Neural progenitor cell (in vitro differentiated cells): ENCODE measurements at places on chromosomes 2 and 18.

GRCh38 chr2:48530033-48530811, at the start of gene STON1:
TSS of gene STON1 (plus strand) at chr2:48530154. CDS start at chr2:48580634, 50,480 bp downstream.
- peak within 1 kb of the TSS; percentile 28 for H3K27ac ChIP-seq
- peak within 1 kb of the TSS; percentile 83 for H3K4me3 ChIP-seq
- H3K4me1 ChIP-seq, result peaks cover 36% of the 10 kb centered on the region
- no peaks in the 10 kb centered on the region for H3K36me3 ChIP-seq

GRCh38 chr18:3648641-3649040, 198.7 kb downstream of the TGIF1 start:
- no peak overlapping the region for H3K4me3 ChIP-seq
- H3K27ac ChIP-seq, result no peak overlapping the region
- peaks cover 24% of the 10 kb centered on the region for H3K4me1 ChIP-seq
- no peaks in the 10 kb centered on the region for H3K36me3 ChIP-seq
- DNase-seq, result no peak
- H3K27me3 ChIP-seq, result no peaks in the 10 kb centered on the region

- H3K36me3 ChIP-seq, result no peaks in the 10 kb centered on the region
- no peaks in the 10 kb centered on the region for H3K27me3 ChIP-seq
- peak overlapping the region; percentile 2 for H3K27ac ChIP-seq
- H3K4me3 ChIP-seq, result no peak overlapping the region
- no peak for DNase-seq
Measured at GRCh38 chr18:189254-189653, 30.9 kb downstream of the USP14 start.

DNA sequence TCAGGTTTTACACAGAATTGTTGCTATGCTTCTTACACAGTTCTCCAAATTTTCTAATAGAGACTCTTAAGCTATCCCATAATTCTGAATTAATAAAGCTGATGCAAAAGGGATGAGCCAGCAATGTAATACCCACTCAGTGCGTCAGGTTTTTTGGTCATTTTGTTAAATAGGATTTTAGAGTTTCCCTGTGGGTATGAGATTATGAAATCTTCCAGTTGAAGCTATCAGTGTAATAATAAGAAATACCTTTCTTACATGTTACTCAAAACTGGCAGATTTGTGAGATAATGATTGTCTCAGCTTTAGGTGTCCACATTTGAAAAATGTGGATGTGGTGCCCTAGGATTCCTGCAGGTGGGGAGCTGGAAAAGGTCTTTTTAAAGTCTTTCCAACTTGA, 44.5 kb downstream of the SOCS6 start:
- DNase-seq, result no peak
- H3K4me3 ChIP-seq, result no peak overlapping the region
- H3K4me1 ChIP-seq, result no peaks in the 10 kb centered on the region
- H3K36me3 ChIP-seq, result no peaks in the 10 kb centered on the region
- no peaks in the 10 kb centered on the region for H3K27me3 ChIP-seq
- H3K27ac ChIP-seq, result no peak overlapping the region
